Activated T-helper 1 cell treated with anti-CD3 and anti-CD28 coated beads, Interleukin-2, amount 50 U/mL, for 16 hours (primary cell): ENCODE measurements at places on chromosomes 1 and 21.

DNA sequence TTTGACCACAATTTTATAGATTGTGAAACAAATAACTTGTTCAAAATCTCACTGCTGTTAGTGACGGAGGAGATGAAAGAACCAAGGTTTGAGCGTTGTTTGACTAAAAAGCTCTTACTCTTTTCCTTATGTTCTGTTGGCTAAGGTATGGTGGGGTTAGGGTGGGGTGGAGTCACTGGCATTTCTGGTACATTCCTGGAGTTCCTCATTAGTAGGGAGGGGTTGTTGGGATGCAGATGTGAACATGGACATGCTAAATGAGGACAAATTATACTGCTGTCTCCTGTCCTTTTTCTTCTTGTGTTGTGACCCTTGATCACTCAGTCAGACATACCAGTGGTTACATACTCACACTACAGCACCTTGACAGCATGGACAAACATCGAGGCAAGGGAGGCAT is 26.2 kb upstream of the CD1D start:
- no peak for DNase-seq

DNA sequence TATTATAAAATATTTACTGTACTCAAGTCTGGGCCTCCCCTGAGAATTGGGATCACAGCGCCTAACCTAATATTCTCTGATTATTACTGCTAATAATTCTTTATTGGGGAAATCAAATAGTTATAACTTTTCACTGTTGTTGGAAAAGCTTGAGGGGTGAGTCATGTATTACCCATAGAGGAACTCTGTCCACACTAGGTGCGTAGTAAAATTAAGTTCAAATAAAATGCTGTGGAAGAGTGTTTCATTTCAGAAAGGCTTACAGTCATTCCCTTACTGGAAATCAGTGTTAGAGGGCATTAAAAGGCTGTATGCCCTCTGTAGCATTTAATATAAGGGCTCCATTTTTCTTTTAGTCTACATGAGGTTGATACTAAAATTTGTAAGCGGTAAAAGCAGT is 135.0 kb upstream of the NFIA start:
- DNase-seq: no peak

GRCh38 chr1:184387476-184388318 is 868 bp downstream of the C1orf21 start:
- peak; percentile 11 for DNase-seq

GRCh38 chr1:10623686-10624145 is 149.0 kb downstream of the PEX14 start:
- DNase-seq: no peak

DNA sequence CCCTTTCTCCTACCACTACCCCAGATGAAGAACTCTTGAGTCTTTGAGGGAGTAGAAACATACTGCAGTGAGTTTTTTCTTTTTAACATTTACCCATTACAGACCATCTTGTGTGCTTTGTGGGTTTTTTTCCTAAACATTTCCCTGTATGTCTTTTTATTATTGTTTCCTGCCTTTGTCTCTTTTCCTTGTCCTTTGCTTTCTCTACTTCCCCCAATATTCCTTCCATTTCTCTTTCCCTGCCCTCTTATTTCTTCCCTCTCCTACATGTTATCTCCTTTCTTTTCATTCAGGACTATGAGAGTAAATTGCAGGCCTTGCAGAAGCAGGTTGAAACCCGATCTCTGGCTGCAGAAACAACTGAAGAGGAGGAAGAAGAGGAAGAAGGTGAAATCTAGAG is 79.1 kb upstream of the PGD start:
- DNase-seq: no peak

- no peak for DNase-seq
Measured at GRCh38 chr1:43440358-43440757, 13.4 kb downstream of the HYI start.

GRCh38 chr1:102967786-102968185 is 140.5 kb downstream of the COL11A1 start:
- DNase-seq: no peak
